ENCODE measurements at places on chromosomes 5 and 9.

GRCh38 chr5:139636975-139637408, 11.2 kb upstream of the CXXC5 start:
- no peak for DNase-seq

DNA sequence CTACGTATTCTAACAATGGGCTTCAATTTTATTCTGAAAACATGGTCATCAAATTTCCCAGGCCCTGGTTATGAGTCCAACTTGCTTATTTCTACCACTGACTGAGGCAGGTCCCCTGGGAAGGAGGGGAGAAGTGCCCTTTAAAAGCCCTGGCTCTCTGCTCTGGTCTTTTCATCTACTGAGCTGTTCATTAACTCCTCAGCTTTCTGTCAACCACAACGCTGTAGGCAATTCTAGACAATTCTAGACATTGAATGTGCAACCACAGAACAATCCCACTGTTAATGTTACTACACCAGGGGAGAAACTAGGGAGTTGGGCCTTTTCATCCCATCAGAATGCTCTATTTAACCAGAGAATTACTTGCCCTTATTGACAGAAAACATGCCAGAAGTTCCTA, 10.0 kb downstream of the MOCS2 start:
- no peak for DNase-seq

GRCh38 chr5:101678481-101679193, 617.4 kb downstream of the SLCO4C1 start:
- peak; percentile 30 for DNase-seq

GRCh38 chr5:54758038-54758437, 227.4 kb downstream of the ESM1 start:
- peak; percentile 53 for DNase-seq

GRCh38 chr9:129267141-129267540, 89.1 kb upstream of the IER5L start:
- DNase-seq, result no peak

GRCh38 chr5:65808818-65809217, 86.8 kb downstream of the NLN start:
- no peak for DNase-seq

DNA sequence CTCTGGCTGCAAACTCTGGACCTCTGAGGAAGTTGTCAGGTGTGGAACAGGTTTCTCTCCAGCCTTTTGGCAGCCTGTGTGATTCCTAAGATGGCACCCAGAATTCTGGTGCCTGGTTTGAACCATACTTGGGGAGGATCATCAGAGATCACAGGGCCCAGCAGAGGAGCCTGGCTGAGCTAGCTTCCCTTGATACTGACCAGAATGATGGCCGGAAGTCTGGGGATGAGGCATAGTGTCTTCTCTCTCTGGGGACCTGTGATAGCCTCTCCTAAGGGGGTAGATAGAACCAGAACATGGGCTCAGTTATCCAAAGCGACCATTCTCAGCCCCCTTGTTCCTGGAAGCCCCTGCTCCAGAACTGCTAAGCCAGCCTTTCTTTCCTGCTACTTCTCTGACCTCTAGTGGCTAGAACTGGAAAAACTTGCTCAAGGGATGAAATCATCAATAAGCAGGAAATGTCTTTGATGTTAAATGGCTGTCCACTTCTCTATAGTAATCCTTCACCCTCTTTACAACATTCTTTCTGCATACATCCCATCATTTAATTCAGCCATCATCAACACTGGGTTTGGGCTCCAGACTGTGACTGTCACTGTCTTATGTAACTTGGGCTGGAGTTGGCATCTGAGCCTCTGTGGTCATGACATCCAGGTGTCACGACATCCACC, 55.1 kb downstream of the C9orf152 start:
- peak; percentile 27 for DNase-seq

GRCh38 chr9:137945581-137945980, 68.0 kb downstream of the CACNA1B start:
- DNase-seq, result no peak

DNA sequence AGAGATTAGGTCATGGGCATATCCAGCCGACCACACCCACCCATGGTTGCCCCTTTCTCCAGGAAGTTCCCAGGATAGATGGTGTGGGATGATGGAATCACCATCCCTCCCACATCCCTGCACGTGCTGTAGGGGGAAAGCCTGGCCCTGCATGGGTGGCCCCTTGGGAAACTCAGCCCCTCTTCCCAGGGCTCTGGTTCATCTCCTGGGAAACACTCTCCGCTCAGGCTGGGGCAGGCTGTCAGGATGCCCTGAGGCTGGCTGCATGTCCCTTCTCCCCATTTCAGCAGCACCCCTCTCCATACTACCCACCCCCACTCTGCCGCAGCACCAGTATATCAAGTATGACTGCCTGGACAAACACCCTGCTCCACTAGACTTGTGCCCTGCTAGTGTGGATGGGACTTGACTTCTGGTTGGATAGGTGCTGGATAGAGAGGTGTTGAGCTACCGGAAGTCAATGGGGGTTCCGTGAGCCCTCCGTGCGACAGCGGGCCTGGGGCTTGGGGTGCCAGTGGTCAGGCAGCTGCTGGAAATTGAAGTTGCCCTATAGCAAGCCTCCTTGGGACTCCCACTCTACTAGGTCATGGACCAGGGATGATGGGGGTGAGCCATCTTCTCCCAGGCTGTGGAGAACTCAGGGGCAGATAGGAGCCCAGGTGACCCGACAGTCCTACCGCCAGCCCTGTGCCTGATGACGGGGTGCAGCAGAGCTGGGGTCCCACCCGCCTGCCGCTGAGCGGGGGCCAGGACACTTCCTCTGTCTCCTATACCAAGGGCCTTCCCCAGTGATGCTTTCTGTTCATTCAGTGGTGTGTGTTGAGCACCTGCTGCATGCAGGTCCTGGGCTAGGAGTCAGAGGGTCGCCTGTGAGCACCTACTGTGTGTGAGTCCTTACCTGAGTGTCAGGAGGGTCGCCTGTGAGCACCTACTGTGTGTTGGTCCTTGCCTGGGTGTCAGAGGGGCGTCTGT, 69.4 kb upstream of the COL5A1 start:
- DNase-seq, result no peak

GRCh38 chr5:139822553-139823425, 27.2 kb downstream of the PSD2 start:
- no peak for DNase-seq

GRCh38 chr5:139633295-139634027, 14.7 kb upstream of the CXXC5 start:
- peak; percentile 91 for DNase-seq

DNA sequence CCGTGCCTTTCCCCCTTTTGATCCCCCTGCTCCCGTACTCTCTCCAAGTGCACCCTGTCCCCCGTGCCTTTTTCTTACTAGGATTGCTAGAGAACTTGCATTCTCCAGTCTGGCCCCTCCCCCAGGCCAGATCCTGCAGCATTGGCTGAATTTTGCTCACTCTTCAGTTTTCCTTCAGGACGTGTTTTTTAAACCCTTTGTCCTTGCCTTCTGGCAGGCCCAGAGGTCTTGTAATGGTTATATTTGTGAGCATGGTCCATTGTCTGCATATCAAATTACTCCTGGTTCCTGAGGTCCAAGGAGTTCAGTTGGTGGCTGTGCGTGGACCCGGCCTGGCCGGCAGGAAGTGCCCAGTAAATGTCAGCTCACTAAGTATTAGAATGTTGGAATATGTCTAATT, 606 bp downstream of the TBC1D13 start:
- DNase-seq, result peak; percentile 20

GRCh38 chr5:145942201-145942600, 5.8 kb downstream of the SH3RF2 start:
- no peak for DNase-seq

DNA sequence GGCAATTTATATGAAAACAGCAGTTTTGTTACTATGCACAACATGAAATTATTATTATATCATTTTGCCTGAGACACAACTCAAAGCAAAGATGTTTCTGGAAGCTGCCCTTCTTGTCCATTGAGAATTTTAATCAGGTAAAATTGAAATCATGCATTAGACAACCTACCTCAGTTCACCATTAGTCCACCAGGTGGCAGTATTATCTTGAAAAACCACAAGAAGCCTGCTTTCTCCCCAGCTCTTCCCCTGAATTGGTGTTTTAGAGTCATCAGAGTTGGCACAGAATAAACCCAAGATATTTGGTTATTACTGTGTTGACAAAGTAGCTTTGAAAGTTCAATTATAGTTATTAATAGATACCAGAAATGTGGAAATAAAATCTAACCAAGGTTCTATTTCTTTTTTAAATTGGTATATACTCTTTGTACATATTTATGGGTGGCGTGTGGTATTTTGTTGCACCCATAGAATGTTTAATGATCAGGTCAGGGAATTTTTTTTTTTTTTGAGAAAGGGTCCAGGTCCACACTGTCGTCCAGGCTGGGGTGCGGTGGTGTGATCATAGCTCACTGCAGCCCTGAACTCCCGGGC, 25.7 kb downstream of the UTP15 start:
- peak; percentile 80 for DNase-seq

- DNase-seq, result peak; percentile 70
These were observed 158.8 kb downstream of the MEF2C start for GRCh38 chr5:88724201-88724600.

GRCh38 chr5:150401376-150402228, 11.1 kb downstream of the CD74 start:
- no peak for DNase-seq

GRCh38 chr5:10451137-10451824, 9.6 kb downstream of the ROPN1L start:
- DNase-seq, result no peak

DNA sequence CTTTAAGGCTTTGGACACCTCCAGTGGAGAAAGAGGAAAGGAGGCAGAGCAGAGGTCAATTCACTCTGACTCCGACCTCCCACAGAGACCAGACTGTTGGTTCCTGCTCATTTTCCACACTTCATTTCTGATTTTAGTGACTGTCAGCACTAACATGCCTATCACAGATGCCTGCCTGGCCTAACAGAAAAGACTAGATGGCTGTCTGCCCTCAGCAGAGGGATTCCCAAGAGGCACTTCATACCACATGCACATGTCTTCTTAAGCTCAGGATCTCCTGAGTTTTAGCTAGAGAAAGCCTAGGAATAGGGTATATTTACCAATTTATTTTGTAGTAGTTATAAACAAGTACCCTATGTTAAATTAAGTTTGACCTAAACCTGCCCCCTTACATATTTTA, 336.0 kb downstream of the ENC1 start:
- no peak for DNase-seq

GRCh38 chr9:84691634-84692033, 22.1 kb downstream of the NTRK2 start:
- peak; percentile 79 for DNase-seq

DNA sequence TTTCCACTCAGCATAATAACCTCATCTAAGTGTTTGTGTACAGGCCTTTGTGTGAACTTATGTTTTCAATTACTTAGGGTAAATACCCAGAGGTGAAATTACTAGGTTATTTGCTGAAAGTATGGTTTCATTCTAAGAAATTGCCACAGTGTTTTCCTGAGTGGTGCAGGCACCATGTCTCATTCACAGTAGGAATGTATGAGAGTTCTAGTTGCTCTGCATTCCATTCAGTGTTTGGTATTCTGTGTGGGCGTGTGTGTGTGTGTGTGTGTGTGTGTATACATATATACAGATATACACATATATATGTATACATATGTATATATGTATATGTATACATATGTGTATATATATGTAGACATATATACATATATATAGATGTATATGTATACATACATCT, 8.8 kb upstream of the SVEP1 start:
- DNase-seq, result no peak

GRCh38 chr9:12091865-12092527, 601.2 kb upstream of the TYRP1 start:
- no peak for DNase-seq

- no peak for DNase-seq
These were observed 498.1 kb upstream of the ZNF608 start for GRCh38 chr5:125244531-125244930.

- DNase-seq, result no peak
These were observed 442.5 kb downstream of the EFNA5 start for GRCh38 chr5:107228226-107228625.

GRCh38 chr9:132026932-132027585, 52.6 kb downstream of the MED27 start:
- DNase-seq, result no peak
